ENCODE measurements at places on chromosomes 7 and 10.

GRCh38 chr10:120420421-120420820, 36.6 kb upstream of the PLPP4 start:
- no peak for DNase-seq

GRCh38 chr10:97768322-97769315, 3.2 kb downstream of the SFRP5 start:
- no peak for DNase-seq

- no peak for DNase-seq
Measured at GRCh38 chr10:84135836-84136235, 3.5 kb upstream of the GHITM start.

DNA sequence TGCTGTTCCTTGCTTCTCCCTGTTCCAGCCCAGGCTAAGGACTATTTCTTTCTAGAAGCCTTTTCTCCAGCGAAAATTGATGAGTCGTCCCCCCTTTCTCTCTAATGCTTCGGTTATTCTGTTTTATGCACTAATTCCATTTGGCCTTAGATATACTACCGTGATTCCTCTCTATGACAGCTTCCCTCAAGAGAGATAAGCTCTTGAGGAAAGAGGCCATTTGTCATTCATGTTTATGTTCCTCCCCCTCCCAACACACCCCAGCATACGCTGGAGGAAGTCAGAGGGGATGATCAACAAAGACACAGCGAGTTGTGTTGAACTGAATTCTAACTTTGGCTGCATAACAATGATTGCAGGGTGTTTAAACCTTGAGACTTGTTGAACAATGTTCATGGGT, 198.8 kb downstream of the BMPER start:
- DNase-seq: no peak

Data from fibroblast of skin of back (primary cell).